Stimulated activated CD4-positive, alpha-beta T cell treated with anti-CD3 and anti-CD28 coated beads, Interleukin-15, amount 100 ng/mL, for 24 hours (primary cell): ENCODE measurements at places on chromosomes 5 and 9.

DNA sequence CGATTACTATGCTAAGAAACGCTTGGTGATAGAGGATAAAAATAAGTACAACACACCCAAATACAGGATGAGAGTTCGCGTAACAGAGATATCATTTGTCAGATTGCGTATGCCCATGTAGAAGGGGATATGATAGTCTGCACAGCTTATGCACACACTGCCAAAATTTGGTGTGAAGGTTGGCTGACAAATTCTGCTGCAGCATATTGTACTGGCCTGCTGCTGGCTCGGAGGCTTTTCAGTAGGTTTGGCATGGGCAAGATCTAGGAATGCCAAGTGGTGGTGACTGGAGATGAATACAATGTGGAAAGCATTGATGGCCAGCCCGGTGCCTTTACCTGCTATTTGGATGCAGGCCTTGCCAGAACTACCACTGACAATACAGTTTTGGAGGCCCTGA, 208.4 kb downstream of the PDZD2 start:
- DNase-seq, result no peak

DNA sequence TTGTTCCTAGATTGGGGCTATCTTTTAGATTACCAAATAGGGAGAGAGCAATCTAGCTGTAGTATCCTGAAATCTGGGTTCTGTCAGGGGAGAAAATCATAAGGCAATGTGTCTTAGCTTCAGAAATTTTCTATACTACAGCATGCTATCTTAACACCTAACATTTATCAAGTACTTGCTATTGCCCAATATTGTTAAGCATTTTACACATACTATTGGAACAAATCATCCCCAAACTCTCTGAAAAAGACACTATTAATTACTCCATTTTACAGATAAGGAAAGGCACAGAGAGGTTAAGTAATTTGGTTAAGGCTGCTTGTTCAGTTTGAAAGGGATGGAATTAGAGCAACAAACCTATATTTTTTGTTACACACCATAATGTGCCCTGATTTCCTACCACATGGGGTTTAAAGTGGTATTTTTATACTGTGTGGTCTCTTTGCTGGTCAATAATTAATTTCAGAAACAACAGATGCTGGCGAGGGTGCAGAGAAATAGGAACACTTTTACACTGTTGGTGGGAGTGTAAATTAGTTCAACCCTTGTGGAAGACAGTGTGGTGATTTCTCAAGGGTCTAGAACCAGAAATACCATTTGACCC, 57.2 kb upstream of the RIC1 start:
- no peak for DNase-seq

GRCh38 chr9:76405868-76406267, 11.6 kb upstream of the RFK start:
- DNase-seq, result no peak

DNA sequence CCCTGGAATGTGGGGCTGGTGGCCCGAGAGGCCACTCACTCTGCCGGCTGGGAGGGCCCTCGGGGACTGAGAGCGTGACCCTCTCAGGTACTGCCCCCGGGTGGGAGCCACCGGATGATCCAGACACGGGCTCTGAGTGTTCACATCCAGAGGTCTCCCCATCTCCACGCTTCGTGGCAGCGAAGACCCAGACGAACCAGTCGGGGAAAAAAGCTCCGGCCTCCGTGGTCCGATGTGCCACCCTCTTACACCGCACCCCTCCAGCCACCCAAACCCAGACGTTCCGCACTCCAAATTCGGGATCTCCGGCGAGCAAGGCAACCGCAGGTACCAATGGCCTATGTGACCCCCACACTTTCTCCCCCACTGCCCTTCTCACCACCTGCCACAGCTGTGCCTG, 49.5 kb downstream of the AMBP start:
- DNase-seq, result no peak

DNA sequence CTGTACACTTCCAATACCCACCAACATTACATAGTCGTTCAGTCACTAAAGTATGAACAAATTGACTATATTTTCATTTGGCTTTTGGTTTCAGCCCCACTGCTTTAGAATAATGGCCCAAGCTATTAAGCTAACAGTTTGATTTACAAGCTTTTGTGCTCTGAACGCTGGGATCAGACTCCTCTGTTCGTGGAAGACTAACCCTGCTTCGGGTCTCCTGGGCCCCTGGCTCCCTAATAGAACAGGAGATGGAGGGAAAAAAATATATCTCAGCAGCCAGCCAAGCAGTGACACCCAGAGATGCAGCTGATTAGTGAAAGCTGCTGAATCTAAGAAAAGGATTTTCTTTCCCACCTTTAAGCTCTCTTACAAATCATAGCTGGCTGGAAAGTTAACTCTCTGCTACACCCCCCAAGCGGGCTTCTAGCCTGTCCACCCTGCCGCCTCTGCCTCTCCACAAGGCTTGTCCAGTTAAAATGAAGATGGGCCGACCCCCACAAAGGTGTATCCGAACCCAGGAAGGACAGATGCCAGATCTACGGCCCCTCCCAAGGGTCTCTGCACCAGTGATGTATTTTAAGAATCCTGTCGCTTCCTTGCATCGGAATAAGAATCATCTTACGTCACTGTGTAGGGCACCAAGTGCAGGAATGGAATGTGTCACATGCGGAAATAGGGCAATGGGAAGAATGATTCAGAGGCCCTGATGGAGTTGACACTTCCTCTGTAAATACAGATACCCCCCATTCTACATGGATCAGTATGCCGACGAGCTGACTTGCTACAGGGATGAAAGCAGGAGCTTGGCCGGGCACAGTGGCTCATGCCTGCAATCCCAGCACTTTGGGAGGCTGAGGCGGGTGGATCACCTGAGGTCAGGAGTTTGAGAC, 33.4 kb upstream of the BARHL1 start:
- DNase-seq, result no peak

DNA sequence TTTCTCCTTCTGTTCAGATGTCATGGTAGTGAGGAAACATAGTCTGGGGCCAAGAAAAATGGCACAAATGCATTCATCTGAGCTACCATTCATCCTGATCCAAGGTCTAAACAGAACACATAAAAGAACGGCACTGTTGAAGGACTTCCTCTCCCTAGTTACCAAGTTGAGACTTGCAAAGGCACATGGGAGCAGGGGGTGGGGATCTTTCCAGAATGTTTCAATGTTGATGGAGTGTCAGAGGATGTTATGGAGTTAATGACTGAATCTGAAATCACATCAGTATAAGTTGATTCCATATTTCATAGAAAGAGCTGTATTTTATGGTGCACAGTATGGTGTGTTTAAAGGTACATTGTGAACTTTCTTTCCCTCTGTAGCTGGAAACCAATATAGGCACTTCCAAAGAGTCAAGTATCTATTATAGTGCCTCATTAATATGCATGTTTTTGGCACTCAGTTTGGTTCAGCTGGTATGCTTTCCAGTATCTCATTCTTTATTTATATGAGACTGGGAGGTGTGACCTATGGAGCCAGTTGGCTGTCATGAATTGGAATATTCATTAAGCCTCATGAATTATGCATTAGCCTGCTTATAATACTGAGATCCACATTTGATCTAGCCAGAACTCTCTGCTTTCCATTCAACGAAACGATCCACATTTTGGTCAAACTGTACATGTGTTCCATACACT, 603.0 kb downstream of the NR2F1-AS1 start:
- no peak for DNase-seq

- peak; percentile 69 for DNase-seq
Measured at GRCh38 chr5:159098603-159099436, 896 bp downstream of the EBF1 start.

- DNase-seq, result no peak
Measured at GRCh38 chr5:119393746-119394145, 37.9 kb downstream of the TNFAIP8 start.

GRCh38 chr5:11684607-11685006, 219.6 kb downstream of the CTNND2 start:
- no peak for DNase-seq

GRCh38 chr5:145056800-145057199, 778.3 kb downstream of the PRELID2 start:
- DNase-seq, result no peak

DNA sequence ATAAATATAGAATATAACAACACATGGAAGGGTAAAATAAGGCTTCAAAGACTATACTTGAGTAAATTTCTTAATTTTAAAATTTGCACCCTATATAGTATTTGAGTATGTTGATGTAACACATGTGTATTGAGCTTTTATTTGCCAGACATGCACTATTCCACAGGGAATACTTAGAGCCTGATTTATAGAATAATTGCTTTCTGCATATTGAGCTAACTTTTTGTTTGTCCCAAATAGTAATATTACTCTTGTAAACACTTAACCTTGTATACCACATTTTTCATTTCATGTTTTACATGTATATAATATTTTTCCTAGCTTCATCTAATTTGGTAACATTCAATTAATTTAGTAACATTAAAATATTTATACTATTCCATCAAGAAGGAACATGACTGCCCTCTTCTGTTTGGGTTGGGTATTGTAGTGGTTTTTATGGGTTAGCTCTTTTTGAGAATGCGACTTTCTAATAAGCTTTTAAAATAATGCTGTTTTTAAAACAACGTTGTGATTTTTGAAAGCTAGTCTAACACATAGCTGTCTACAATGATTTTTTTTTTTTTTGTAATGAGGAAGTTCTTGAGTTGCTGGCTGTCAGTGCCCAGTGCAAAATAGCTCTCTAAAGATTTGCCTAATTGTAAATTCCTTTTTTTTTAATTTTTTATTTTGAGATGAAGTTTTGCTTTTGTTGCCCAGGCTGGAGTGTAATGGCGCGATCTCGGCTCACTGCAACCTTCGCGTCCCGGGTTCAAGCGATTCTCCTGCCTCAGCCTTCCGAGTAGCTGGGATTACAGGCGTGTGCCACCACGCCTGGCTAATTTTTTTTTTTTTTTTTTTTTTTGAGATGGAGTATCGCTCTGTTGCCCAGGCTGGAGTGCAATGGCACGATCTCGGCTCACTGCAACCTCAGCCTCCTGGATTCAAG, 4.8 kb downstream of the SUB1 start:
- DNase-seq, result no peak

DNA sequence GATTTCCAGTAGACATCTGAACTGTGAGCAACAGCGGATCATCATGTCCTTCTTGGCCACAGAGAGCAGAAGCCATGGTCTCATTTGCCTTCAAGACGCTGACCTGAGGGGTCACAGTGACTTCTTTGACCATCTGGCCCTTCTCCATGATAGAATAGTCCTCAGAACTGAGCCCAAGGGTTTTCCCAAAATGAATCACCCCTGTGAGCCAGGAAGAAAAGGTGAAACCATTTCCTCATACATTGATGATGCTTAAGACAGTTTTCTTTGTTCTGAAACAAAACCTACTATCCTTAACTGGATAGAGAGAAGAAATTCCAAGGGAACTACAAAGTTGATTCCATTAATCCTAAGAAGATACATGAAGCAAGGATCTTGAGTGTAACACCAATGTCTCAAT, 503.9 kb downstream of the CTNND2 start:
- no peak for DNase-seq

DNA sequence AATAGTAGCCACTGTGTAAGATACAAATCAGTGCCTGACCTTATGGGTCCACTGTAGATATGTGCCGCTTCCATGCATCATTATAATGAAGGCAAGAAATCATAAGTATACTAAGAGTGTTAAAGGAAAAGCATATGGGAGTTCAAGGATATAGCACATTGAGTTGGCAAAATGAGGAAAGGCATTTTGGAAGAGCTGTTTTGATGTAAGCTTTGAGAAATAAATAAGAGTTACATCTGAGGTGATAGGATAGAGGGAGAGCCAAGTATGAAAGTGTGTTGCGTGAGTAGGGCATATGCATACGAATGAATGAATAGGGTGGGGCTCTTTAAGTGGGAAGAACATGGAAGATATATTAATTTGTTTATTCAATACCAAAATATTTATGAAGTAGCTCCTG, 101.0 kb upstream of the DMAC1 start:
- DNase-seq, result no peak

- no peak for DNase-seq
Measured at GRCh38 chr5:52894451-52894850, 94.7 kb upstream of the ITGA2 start.

GRCh38 chr5:77418162-77418561, 74.0 kb downstream of the WDR41 start:
- DNase-seq, result no peak

DNA sequence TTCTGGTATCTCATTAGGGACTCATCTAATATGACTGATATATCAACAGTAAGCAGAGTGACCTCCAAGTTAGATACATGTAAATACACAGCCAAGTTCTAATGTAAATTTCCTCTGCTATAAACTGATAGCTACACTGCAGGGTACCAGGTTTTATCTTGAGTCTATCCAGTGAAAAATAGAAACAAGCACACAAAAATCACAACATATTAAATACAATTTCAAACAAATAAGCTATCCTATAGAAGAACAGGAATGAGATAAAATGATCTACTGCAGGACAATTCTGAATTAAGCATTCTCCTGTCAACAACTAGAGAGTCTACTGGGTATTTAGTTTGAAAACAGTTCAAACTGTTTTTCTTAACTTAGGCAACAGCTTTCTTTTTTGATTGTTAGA, 42.7 kb downstream of the NR3C1 start:
- no peak for DNase-seq

DNA sequence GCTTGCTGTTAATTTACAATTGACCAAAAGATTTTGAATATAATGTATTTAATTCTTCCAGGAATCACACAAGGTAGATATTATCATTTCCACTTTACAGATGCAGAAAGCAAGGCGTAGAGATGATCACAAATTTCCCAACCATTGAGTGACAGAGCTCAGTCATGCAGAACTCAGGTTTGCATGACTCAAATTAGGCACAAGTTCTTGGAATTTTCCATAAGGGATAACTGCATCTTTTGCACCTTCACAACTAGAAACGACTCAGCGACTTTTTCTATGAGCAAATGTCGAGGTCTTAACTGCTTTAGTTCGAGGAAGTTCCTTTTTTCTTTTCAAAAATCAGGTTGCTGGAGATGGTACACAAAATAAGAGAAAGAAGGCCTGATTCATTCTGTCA, 265.5 kb upstream of the PAPPA start:
- no peak for DNase-seq

DNA sequence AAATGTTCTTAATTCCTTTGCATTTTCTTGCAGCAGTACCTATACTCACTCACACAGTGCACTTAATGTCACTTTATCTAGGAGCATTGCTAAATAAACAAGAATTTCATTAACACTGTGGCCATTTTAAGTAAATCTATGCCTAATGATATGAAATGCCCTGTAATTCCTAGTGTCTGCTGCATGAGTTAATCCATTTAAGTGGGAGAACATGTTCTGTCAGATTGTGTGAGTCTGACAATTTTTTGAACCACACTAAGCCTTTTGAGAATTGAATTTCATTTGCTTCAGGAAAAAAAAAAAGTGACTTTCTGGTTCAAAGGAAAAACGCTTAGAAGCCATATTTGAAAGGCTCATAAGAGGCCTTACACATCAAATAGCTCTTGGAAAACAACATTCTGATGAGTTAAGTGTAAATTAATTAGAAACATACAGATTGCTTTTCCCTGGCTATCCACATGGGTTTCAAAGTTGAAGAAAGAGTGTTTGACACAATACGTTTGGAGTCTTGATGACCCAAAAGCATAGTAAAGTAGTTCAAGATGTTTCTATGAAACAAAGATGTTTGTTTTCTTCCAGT, 446.7 kb upstream of the GRAMD2B start:
- no peak for DNase-seq

- DNase-seq, result no peak
Measured at GRCh38 chr5:33091571-33092363, 349.0 kb upstream of the TARS1 start.
